ENCODE measurements at places on chromosomes 5 and 9. TPM values are rescaled to one million over a fixed set of nuclear protein-coding genes. Genes with fewer than 3 reads are reported as not detected.

Gene MED7
- polyA plus RNA-seq = 7.6 TPM

Gene WNT8A
- not detected for polyA plus RNA-seq

Gene PLEKHG4B
- 0.15 TPM for polyA plus RNA-seq

Gene IRF1
- 9.1 TPM for polyA plus RNA-seq

All from adipose tissue (tissue), 3 donors.